ENCODE measurements at places on chromosomes 12 and 14.
A peak's percentile ranks its signal among the peaks of the same experiment; 100 is the strongest.

GRCh38 chr12:90690120-90690519 lies 264.9 kb downstream of the CCER1 start:
- DNase-seq = no peak

GRCh38 chr14:20421267-20421666 lies 8.0 kb upstream of the TEP1 start:
- DNase-seq = no peak

- peak; percentile 72 for DNase-seq
Measured at GRCh38 chr14:21557084-21557901, 22.6 kb downstream of the OR10G3 start.

DNA sequence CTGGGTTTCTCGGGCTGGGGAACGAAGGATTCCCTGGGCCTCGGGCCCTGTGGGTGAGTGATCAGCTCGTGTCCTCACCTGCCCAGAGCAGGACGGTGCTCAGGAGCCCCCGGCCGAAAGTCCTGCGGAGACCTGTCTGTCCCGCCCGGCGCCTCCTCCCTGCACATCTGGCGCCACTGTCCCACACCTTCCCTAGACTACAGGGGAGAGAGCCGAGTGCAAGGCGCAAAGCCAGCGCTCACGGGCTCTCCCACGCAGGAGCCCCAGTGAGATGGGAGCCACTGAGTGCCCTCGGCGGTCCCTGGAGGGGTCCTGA lies 13.1 kb upstream of the TEX22 start:
- no peak for DNase-seq

GRCh38 chr14:45766247-45766646 lies 513.2 kb upstream of the MIS18BP1 start:
- DNase-seq = no peak

- DNase-seq = peak; percentile 50
Measured at GRCh38 chr14:60753264-60754119, 18.9 kb downstream of the MNAT1 start.

GRCh38 chr12:89880690-89881350 lies 172.2 kb upstream of the ATP2B1 start:
- DNase-seq = no peak

DNA sequence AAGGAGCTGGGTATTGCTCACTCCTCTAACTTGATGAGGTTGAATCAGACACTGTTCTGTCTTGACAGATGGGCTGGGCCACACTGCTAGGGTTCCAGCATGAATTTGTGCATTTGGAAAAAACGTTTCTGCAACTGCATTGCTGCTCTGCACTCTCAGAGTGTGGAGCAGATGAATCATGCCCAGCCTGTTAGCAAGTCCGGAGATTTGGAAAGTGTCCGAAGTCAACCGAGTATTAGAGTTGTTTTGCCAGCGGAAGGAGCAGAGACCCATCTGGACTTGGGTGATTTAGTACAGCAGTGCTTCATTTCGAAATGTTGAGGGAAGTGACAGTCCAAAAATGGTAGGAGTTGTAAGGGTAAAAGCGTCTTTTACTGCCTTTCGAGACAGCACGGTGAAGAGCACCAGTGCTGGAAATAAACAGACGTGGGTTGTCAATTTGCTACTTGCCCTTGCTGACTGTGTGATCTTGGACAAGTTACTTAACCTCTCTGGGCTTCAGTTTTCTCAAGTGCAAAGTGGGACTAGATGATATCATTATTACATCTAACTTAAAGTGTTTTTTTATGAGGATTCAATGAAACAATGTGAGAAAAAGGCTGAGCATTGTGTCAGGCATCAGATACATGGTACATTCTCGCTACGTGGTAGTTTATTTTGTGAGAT lies 139.5 kb downstream of the CHST11 start:
- no peak for DNase-seq

DNA sequence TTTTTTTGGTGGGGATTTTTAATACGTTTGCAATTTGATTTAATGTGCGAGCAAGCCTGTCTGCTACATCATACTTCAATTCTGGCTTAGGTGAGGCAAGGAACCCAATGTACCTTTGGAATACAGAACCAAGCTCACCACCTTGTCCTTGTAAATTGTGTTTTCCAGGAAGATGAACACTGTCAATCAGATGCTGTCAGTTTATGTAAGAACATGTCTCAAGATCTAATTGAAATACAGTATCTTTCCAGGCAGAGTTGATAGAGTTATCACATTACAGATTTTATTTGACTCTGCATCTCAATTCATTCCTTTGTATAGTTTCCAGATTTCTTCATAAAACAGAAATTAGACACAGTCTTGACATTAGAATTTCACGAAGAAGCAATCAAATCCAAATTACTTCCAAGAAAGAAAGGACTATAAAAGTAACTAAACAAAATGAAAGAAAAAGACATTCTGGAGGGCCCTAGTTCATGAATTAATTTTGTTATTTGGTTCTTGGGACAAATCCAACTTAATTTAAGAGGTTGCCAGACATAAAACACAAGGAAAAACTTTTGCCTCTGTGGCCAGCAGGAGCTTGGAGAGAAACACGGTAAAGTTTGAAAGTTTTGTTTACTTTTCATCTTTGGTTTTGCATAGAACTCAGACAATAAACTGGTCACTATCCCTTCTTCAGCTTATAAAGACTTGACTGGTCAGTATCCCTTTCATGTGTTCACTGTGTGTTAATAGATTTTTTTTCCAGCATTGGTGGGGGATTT lies 16.4 kb upstream of the MED13L start:
- no peak for DNase-seq

- no peak for DNase-seq
Measured at GRCh38 chr12:53096089-53096741, 1.3 kb upstream of the IGFBP6 start.

DNA sequence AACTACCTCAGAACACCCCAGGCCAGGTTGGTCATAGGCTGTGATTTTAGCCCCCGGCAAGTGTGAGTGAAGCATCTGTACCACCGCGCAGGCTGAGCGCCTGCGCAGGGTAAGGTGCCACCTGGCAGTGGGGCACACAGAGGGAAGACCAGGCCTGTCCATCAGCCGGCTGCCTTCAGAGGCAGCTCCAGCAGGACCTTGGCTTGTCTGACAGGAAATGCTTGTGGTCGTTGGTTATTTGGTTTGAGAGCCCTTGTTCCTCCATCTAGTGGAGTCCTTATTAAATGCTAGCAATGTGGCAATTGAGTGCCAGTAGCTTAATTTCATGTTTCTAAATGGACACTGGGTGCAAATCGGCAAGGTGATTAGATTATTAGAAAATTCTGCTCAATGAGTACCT lies 27.5 kb downstream of the SLC25A29 start:
- DNase-seq = no peak

DNA sequence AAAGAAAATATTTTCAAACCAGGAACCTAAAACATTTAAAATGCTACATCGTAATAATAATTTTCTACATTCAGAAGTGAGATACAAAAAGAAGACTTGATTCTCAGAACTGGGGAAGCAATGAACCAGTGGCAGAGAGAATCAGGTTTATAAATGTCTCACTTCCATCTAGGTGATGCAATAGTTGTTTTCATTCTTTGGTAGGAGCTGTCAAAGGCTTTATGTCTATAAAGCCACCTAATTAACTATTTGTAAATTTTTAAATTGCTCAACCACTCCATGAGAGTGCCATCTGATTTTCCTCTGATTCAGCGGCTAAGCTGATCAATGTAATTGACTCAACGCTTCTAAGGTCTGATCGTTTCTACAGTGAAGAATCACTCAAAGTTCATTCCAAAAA lies 66.1 kb downstream of the ARMH4 start:
- DNase-seq = no peak

GRCh38 chr14:85824526-85824925 lies 294.6 kb downstream of the FLRT2 start:
- DNase-seq = no peak

GRCh38 chr14:21025371-21026273 lies 761 bp upstream of the NDRG2 start:
- DNase-seq = no peak

DNA sequence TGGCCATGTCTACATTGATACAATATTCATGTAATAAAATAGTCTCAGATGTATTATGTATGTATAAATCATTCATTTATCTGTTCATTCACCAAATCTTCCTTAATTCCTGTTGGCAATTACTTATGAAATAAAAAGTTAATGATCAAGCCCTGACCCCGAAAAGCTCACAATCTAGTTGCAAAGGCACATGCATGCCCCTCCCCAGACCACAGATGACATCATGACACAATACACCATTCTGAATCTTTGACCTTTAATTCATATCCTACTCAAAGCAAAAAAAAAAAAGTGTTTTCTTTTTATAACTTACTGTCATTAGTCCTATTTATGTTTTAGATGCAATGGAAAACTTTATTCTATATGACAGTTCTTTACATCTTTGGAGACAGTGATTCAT lies 346.9 kb downstream of the PRKD1 start:
- no peak for DNase-seq

- DNase-seq = no peak
Measured at GRCh38 chr12:64099397-64099796, 122.7 kb downstream of the KICS2 start.

DNA sequence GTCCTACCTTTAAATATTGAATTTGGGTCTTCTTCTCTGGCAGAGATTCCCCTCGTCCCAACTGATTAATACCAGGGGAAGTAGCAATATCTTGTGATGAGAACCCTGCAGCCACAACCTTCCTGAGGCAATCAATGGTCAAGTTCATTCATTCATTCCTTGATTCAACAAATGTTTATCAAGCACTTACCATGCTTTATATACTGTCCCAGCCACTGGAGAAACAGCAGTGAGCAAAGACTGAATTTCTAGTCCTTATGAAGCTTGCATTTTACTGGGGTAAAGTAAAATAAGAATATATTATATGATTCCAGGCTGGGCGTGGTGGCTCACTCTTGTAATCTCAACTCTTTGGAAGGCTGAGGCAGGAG lies 300 bp upstream of the GIT2 start:
- no peak for DNase-seq

DNA sequence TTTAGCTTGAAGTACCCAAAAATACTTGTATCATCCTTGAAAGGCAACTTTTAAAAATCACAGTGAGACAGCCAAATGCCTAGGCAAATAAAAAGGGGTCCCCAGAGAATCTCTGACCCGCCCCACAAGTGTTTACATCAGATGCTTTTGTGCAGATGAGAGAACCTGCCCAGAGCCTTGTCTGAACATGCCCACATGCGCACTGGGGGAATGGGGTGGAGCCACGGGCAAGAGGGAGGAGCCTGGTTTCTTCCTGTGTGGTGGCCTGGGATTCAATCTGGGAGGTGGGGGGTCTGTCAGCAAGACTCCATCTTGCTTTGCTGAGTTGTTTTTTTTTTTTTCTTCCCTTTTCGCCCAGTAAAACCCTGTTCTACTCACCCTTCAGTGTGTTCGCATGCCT lies 381.7 kb upstream of the CCDC196 start:
- no peak for DNase-seq

DNA sequence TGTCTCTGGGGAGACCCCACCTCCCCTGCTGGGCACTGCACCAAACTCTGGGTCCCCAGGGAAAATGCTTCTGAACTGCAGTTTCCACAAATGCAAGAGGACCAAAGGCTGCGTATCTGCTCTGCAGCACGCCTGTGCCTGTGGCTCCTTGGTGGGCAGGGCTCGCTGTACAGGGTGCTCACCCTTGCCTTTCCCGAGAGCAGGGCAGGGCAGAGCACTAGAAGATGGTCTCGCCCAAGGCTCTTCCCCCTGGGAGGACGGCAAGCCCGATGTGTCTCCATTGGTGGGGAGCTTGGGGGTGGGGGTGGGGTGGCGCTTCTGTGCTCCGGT lies 175.3 kb upstream of the RTL1 start:
- DNase-seq = no peak

DNA sequence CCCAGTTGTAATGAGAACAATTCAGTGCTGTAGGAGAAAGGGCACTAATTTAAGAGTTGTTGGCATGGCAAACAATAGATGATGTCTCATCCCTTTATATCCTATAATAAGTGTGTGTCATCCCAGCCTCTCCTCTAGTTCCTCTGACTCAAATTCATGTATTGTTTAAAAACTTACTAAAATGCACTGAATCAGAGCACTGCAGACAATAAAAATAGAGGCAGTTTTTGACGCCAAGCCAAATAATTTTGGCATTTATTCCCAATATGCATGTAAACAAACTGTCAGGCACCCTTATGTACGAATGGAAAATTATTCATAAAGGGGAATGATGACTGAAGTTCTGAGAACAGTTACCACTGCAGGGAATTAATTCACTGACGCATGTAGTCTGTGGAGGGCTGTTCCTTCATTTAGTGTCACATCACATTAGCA lies 57.9 kb upstream of the TMX1 start:
- DNase-seq = no peak

GRCh38 chr12:28033538-28033915 lies 61.0 kb upstream of the PTHLH start:
- no peak for DNase-seq

DNA sequence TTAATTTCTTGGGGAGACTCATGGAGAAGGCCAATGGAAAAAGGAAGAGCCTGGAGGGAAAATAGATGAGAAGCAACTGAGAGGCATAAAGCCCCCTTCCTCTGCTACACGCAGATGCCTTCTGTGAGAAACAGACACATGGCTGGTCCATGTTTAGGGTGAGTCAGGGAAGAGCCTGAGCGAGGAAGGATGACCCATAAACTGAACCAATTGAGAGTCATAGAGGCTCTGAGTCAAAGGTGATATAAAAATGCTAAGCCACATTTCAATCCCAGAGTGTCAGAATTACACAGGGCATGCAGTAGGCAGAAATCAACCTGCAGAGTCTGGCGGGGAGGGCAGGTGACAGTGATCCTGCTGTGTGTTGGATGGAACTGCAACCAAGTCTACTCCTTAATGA lies 30.1 kb upstream of the NEDD1 start:
- DNase-seq = no peak

DNA sequence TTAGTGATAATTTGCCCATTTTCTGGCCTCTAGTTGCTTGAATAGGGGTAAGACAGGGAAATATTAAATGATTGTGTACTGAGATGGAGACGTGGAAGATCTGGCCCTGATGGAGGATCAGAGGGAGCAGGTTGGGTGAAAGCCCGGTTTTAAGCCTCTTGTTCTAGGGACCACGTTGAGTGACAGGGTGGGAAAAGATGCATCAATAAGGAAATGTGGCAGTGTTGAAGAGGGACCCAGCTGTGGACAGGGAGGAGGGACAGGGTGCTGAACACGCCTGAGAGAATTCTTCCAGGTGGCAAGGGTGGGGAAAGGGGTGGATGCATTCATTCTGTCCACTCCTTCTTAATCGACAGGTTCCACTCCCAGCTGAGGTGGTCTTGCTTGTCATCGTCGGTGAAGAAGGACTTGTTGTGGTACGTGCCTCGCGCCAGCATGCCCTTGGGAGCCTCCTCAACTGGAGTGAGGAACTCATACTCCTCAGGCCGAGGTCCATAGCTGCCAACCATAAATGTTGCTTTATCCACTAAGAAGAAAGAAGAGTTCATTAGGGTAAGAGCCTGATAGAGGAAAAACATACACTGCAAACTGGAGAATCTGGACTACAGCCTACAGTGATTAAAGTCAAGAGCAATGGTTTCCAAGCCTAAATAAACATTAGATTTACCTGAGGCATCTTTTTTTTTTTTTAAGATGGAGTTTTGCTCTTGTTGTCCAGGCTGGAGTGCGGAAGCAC lies 4.0 kb upstream of the ERP27 start:
- no peak for DNase-seq

- DNase-seq = no peak
Measured at GRCh38 chr12:118827047-118827446, 154.3 kb upstream of the SRRM4 start.

- no peak for DNase-seq
Measured at GRCh38 chr12:113328368-113328889, 6.5 kb downstream of the SLC8B1 start.

- no peak for DNase-seq
Measured at GRCh38 chr12:123867141-123867540, 105.0 kb downstream of the DNAH10 start.

Data from activated T-cell treated with anti-CD3 and anti-CD28 coated beads for 24 hours (primary cell).